ENCODE measurements at places on chromosomes 12 and 14.

GRCh38 chr12:99334285-99335056 lies 313.1 kb upstream of the GARIN6 start:
- DNase-seq: no peak

- peak; percentile 91 for DNase-seq
Measured at GRCh38 chr14:92670160-92670559, 78.3 kb downstream of the LGMN start.

DNA sequence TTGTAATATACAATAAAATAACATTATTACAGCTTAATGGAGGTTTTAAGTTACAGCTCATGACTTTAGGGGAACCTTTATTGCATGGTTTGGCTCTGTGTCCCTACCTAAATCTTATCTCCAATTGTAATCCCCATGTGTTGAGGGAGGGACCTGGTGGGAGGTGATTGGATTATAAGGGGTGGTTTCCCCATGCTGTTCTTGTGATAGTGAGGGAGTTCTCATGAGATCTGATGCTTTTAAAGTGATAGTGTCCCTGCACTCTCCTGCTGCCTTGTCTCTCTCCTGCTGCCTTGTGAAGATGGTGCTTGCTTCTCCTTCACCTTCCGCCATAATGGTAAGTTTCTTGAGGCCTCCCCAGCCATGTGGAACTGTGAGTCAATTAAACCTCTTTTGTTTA lies 132.1 kb upstream of the SYT1 start:
- DNase-seq: no peak

- DNase-seq: no peak
Measured at GRCh38 chr12:113109360-113109759, 26.2 kb downstream of the RASAL1 start.
